Heart left ventricle (tissue), 16 donors: ENCODE measurements at places on chromosomes 4 and X. TPM values are rescaled to one million over a fixed set of nuclear protein-coding genes. Genes with fewer than 3 reads are reported as not detected.

DNA sequence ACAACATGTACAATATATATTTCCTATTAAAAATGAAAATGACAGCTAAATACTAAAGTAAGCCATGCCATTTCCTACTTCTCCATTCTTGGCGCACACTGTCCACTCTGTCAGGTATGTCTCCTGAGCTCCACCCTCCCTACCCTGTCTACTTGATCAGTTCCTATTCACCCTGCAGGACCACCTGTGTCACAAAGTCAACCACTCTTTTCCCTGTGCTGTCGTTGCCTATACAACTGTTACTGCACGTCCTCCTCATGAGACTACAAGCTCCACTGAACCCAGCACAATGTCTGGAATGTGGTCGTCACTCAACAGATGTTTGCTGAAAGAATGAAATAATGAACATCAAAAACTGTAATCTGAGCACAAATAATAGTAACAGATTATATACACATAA is 54.9 kb downstream of the SLC9A7 start:
- no peak for DNase-seq
- no peaks in the 10 kb centered on the region for H3K36me3 ChIP-seq
- no peaks in the 10 kb centered on the region for H3K4me1 ChIP-seq
- H3K4me3 ChIP-seq, result no peak overlapping the region
- H3K27ac ChIP-seq, result no peak overlapping the region

- no peaks in the 10 kb centered on the region for H3K4me1 ChIP-seq
- no peak within 1 kb of the TSS for H3K27ac ChIP-seq
- DNase-seq, result peak; percentile 77
Observed at GRCh38 chr4:174522183-174523024, at the start of gene HPGD. HPGD (minus strand) TSS chr4:174522488; CDS start chr4:174522451, 37 bp downstream.

GRCh38 chr4:4203688-4204400 is 22.9 kb downstream of the OTOP1 start:
- H3K27me3 ChIP-seq, result peaks cover 25% of the 10 kb centered on the region
- no peaks in the 10 kb centered on the region for H3K36me3 ChIP-seq
- no peak overlapping the region for H3K4me3 ChIP-seq
- no peak overlapping the region for H3K27ac ChIP-seq
- no peak for DNase-seq

DNA sequence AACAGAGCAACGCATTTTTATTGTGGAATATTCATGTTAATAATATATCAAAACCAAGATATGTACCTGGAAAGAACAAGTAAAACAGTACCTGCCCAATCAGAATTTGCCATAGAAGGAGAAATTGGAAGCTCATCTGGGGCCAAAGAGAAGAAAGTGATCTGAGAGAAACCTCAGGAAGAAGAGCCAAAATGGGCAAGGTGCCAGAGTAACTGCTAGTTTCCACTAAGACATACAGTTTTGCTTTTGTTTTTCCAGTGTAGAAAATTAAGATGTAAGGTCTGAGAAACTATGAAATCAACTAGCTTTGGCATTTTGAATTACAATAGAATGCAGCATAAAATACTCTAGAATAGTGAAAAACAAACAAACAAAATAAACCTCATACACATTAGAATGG is 2201.2 kb downstream of the ARAP2 start:
- no peak overlapping the region for H3K27ac ChIP-seq
- no peaks in the 10 kb centered on the region for H3K27me3 ChIP-seq
- DNase-seq, result no peak
- no peaks in the 10 kb centered on the region for H3K4me1 ChIP-seq
- no peak overlapping the region for H3K4me3 ChIP-seq
- no peaks in the 10 kb centered on the region for H3K36me3 ChIP-seq

DNA sequence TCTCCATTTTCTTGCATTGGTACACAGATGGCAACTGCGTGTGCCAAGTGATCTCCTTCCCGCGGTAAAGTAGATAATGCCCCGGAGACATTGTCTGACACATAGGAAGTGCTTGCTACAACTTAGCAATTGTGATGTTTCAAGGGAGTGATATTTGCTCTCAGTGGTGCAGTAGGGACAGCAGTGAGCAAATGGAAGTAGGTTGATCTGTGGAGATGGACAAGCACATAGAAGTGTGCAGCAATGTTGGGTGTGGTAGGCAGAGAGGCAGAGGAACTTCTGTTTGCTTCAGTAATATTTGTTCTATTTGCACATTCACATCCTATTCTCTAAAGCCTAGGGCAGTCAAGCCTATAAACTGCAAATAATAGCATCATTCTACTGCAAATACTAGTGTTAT is 846.7 kb upstream of the PRKX start:
- DNase-seq, result no peak
- H3K4me3 ChIP-seq, result no peak overlapping the region
- no peaks in the 10 kb centered on the region for H3K4me1 ChIP-seq
- H3K27ac ChIP-seq, result no peak overlapping the region
- H3K36me3 ChIP-seq, result no peaks in the 10 kb centered on the region

DNA sequence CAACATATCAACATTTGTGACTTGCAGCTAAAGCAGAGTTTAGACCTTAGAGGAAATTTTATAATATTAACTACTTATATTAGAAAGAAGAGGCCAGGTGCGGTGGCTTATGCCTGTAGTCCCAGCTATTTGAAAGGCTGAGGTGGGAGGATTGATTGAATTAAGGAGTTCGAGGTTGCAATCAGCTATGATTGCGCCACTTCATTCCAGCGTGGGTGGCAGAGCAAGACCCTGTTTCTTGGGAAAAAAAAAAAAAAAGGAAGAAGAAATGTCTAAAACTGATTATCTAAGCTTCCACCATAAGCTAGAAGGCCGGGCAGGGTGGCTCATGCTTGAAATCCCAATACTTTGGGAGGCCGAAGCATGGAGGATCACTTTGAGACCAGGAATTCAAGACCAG is 42.0 kb upstream of the USP9X start:
- no peaks in the 10 kb centered on the region for H3K27me3 ChIP-seq
- no peak overlapping the region for H3K4me3 ChIP-seq
- H3K36me3 ChIP-seq, result no peaks in the 10 kb centered on the region
- no peak overlapping the region for H3K27ac ChIP-seq

GRCh38 chr4:74805601-74806000 is 11.3 kb upstream of the BTC start:
- H3K4me1 ChIP-seq, result no peaks in the 10 kb centered on the region
- no peak overlapping the region for H3K27ac ChIP-seq
- no peaks in the 10 kb centered on the region for H3K27me3 ChIP-seq
- H3K36me3 ChIP-seq, result no peaks in the 10 kb centered on the region
- no peak overlapping the region for H3K4me3 ChIP-seq
- no peak for DNase-seq

GRCh38 chr4:3291969-3292570 is 751 bp upstream of the RGS12 start:
- H3K27me3 ChIP-seq, result no peaks in the 10 kb centered on the region
- peak overlapping the region; percentile 91 for H3K27ac ChIP-seq

DNA sequence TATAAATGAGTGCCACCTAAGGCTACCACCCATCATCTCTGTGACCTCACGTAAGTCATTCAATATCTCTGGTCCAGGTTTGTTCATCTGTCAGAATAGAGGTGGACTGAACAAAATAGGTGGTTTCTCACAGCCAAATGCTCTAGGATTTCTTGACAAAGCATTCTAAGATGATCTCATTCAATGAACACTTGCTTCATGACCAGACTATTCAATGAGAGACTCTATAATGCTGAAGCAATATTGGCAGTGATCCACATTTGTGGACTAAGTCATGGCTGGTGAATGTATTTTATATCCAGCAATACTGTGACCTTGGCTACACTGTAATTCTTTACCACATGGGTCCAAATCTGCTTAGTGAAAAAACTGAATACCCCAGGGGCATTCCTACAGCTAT is 37.9 kb downstream of the LDB2 start:
- H3K4me1 ChIP-seq, result peaks cover 18% of the 10 kb centered on the region
- H3K27me3 ChIP-seq, result no peaks in the 10 kb centered on the region
- peak overlapping the region; percentile 71 for H3K27ac ChIP-seq
- H3K4me3 ChIP-seq, result no peak overlapping the region
- H3K36me3 ChIP-seq, result no peaks in the 10 kb centered on the region
- no peak for DNase-seq

DNA sequence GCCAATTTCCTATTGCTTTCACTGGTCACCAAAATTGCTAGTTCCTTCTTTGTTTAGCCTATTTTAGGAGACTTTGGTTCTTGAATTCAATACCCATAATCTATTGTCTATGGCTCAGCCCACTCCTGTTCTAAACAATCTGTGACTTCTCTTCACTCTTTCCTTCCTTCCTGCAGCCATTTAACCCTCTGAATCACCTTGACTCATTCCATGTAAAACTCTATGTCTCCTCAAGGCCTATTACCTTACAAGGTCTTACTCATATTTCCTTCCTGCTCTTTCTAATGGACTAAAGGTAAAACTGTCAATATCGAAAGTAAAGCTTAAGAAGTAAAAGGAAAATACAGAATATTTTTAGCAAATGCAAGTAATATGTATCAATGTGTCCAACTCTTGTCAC is 301.6 kb downstream of the ARHGAP24 start:
- no peaks in the 10 kb centered on the region for H3K4me1 ChIP-seq
- no peak for DNase-seq

- no peak overlapping the region for H3K27ac ChIP-seq
- no peaks in the 10 kb centered on the region for H3K27me3 ChIP-seq
- H3K36me3 ChIP-seq, result no peaks in the 10 kb centered on the region
- H3K4me3 ChIP-seq, result no peak overlapping the region
Observed at GRCh38 chr4:73599182-73599581, 21.1 kb downstream of the RASSF6 start.

DNA sequence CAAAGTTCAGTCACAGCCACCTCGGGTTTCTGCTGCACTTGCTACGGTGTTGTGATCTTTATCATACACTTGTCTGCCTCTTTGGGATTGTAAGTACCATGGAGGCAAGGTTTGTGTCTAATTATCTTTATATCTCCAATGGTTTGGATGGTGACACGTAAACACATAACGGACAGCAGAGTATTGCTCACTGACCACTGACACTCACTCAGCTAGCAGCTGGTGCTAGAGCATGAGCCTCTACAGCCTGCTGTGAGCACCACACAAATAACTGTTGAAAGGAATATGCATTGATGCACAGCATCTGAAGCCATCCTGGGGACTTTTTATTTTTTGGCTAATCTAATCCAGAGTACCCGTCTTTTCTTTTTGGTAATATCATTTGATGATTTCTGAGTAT is 156.0 kb downstream of the DCLK2 start:
- no peaks in the 10 kb centered on the region for H3K27me3 ChIP-seq
- no peaks in the 10 kb centered on the region for H3K4me1 ChIP-seq
- H3K4me3 ChIP-seq, result no peak overlapping the region
- no peak for DNase-seq
- no peak overlapping the region for H3K27ac ChIP-seq

- H3K4me3 ChIP-seq, result no peak overlapping the region
- no peaks in the 10 kb centered on the region for H3K4me1 ChIP-seq
- H3K27ac ChIP-seq, result no peak overlapping the region
- no peaks in the 10 kb centered on the region for H3K36me3 ChIP-seq
- H3K27me3 ChIP-seq, result no peaks in the 10 kb centered on the region
- no peak for DNase-seq
Observed at GRCh38 chrX:33989936-33990335, 142.2 kb downstream of the FAM47A start.

GRCh38 chr4:162770761-162771490 is 395.8 kb downstream of the NAF1 start:
- no peak overlapping the region for H3K4me3 ChIP-seq
- no peaks in the 10 kb centered on the region for H3K4me1 ChIP-seq
- H3K27ac ChIP-seq, result no peak overlapping the region
- no peak for DNase-seq
- no peaks in the 10 kb centered on the region for H3K36me3 ChIP-seq

GRCh38 chrX:131262738-131263679 is 26.1 kb downstream of the IGSF1 start:
- no peak overlapping the region for H3K4me3 ChIP-seq
- no peaks in the 10 kb centered on the region for H3K36me3 ChIP-seq
- no peaks in the 10 kb centered on the region for H3K27me3 ChIP-seq
- no peaks in the 10 kb centered on the region for H3K4me1 ChIP-seq
- no peak for DNase-seq
- no peak overlapping the region for H3K27ac ChIP-seq

DNA sequence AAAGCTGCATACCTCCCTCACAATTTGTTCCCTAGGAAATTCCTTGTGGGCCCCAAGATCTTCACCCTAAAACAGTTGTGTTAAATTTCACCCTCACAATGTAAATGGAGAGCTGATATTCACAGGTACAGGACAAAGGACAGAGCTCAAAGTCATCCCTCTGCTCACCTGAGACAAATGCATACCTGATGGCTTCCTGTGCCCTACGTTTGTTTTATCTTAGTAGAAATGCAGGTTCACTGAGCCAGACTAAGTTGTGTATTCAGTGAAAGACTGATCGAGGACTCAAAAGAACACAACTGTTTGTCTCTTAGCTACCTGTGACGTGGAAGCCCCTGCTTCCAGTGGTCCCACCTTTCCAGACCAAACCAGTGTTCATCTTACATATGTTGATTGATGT is 53.6 kb downstream of the TRMT44 start:
- no peaks in the 10 kb centered on the region for H3K36me3 ChIP-seq
- H3K27me3 ChIP-seq, result no peaks in the 10 kb centered on the region
- H3K4me3 ChIP-seq, result no peak overlapping the region

- no peak overlapping the region for H3K4me3 ChIP-seq
- H3K4me1 ChIP-seq, result no peaks in the 10 kb centered on the region
- H3K27ac ChIP-seq, result peak overlapping the region; percentile 37
- no peaks in the 10 kb centered on the region for H3K36me3 ChIP-seq
Observed at GRCh38 chrX:19863212-19863856, 24.1 kb downstream of the SH3KBP1 start.

DNA sequence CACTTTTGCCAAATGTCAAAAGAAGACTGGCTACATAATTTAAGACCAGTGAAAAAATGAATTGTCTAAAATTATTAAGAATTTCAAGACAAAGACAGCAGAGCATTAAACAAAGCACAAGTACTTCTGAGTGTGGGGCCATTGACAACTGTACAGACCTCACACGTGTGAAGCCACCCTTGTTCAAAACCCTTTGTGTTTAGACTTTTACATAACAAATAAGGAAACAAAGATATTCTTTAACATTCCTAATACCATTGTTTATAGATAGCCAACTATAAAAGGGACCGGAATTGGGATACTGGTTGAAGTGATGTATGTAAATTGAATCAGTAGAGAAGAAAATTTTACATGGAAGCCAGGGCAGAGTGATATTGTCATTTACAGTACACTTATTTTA is 624.2 kb downstream of the PCDH18 start:
- H3K27me3 ChIP-seq, result no peaks in the 10 kb centered on the region
- no peak overlapping the region for H3K27ac ChIP-seq
- H3K36me3 ChIP-seq, result no peaks in the 10 kb centered on the region
- DNase-seq, result no peak
- H3K4me1 ChIP-seq, result no peaks in the 10 kb centered on the region

GRCh38 chrX:21781976-21782375 is 24.1 kb upstream of the SMPX start:
- H3K4me1 ChIP-seq, result no peaks in the 10 kb centered on the region
- no peak for DNase-seq
- no peaks in the 10 kb centered on the region for H3K36me3 ChIP-seq
- H3K4me3 ChIP-seq, result no peak overlapping the region

Gene FAM236B
- total RNA-seq, result not detected

Gene KCNIP4
- total RNA-seq, result not detected

Gene PRKX
- total RNA-seq, result 4.1 TPM

Gene GAGE12F
- total RNA-seq, result not detected

Gene FAM114A1
- total RNA-seq, result 26.3 TPM

Gene FHDC1
- 0.04 TPM for total RNA-seq

Gene UGT2B11
- not detected for total RNA-seq

Gene PWWP3B
- 9.3 TPM for total RNA-seq

Gene GLRA2
- not detected for total RNA-seq

Gene FAM156B
- 4.4 TPM for total RNA-seq

Gene NXF3
- total RNA-seq, result 0.53 TPM

Gene ETDA
- total RNA-seq, result not detected

Gene FREM3
- total RNA-seq, result not detected

Gene FAM47A
- total RNA-seq, result not detected
